ENCODE measurements at places on chromosomes 16 and 17. TPM values are rescaled to one million over a fixed set of nuclear protein-coding genes. Genes with fewer than 3 reads are reported as not detected.

DNA sequence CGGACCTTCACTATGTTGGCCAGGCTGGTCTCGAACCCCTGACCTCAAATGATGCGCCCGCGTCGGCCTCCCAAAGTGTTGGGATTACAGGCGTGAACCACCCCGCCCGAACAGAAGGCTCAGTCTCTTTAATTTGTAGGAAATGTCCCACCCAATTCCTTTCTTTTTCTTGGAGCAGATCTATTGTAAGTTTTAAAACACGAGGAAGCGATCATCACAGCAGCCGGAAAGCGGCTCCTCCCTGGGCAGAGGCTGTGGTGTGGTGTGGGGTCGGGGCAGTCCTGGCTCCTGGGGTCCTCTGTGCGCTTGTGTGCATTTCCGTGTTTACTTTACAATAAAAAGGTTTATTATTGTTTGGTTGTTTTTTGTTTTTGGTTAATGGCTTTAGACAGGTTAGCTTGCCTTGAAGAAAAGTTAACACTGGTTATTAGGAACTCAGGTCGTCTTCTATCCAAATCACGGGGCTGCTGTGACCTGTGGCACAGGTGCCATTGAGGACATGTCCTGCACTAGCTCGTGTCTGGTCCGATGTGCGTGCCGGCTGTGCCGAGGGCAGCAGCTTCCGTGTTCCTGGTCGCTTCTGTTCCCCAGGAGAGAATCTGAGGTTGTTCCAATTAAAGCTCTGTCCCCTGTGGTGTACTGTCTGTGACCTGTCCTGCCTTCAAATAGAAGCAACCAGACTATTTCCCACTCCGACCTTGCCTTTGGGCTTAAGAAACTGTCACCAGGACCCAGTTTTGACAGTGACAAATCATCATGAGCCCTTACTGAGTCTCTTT lies 83.1 kb downstream of the SEC14L1 start:
- no peak for DNase-seq

- DNase-seq = peak; percentile 49
Measured at GRCh38 chr16:66717112-66717675, 20.7 kb upstream of the CMTM4 start.

- no peak for DNase-seq
Measured at GRCh38 chr17:66941249-66941648, 23.3 kb upstream of the CACNG4 start.

- DNase-seq = peak; percentile 12
Measured at GRCh38 chr16:10182222-10183053, at the start of gene GRIN2A. Gene GRIN2A (minus strand): TSS chr16:10182428. CDS start chr16:10180411, 2,017 bp downstream.

DNA sequence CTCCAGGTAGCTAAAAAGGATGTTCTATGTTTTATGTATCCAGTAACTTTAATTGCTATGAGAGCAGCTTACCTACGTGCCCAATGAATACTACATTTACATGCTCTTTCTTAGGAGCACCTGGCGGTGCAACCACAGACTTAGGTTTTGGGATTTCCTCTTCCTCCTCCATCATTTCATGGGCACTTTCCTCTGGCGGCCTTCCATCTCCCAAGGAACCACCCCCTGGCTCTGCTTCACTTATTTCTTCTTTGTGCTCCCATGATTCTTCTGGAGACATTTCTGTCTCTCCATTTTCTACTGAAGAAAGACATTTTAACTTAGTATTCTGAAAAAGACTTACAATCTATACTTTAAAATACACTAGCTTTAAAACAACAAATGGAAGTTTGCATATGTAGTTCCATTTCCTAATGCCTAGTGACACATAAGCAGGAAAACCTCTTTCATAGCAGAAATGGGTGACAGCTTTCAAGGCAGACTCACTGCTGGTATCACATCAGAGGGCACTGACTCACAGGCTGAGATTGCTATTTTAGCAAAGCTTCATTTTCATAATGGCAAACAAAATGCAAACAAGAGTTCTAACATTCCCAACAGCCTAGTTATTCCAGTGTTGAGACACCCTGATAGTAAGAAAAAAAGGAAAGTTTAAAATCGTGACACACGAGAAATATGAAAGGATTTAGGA lies 19.1 kb downstream of the GSPT1 start:
- peak; percentile 27 for DNase-seq

DNA sequence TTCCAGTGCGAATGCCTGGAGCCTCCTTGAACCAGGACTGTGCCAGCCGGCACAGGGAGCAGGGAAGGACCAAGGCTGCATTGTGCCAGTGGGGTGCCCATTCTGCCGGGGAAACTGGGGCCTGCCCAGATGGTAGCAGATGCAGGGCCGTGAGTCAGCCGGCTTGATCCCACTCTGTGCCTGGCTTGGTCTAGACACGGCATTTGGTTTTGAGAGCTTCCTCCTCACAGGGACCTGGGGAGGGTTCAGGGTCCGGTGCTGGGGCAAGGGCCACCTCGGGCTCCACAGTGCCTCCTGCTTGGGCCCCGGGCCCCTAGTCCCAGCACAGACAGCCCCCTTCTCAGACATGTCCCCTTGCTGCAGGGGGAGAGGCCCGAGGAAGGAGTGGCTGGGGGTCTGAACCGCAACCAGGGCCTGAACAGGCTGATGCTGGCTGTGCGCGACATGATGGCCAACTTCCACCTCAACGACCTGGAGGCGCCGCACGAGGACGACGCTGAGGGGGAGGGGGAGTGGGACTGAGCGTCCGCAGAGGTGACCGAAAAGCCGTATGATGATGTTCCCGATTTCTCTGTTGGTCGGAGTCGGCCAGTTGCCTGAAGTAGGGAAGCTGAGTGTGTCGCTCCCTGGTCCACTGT lies 7.8 kb upstream of the MC1R start:
- DNase-seq = no peak

- no peak for DNase-seq
Measured at GRCh38 chr17:33739714-33740113, 446.6 kb upstream of the ASIC2 start.

DNA sequence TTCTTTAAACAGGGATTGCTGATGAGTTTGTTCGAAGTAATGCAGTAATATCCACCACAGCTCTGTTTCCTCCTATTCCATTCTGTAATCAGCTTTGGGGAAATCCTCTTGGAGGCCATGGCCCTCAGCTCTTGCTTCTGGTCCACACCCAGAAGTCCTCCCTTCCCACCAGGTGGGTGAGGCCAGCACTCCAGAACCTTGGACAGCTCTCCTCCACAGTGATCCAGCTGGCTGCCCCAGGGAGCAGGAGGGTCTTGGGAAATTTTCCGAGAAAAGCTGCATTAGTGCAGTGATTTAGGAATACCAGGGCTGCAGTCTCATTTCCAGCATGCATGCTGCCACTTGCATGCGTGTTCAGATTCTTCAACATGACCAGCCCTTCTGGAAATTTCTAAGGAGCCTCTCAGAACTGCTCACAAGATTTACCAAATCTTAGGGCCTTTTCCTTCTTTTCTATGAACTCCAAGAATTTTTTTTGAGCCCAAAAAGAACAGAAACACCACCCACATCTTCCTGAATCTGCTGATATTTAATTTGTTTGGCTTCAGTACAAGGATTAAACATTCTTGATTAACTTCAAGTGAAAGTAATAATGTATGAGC lies 4.2 kb downstream of the SMPD3 start:
- peak; percentile 34 for DNase-seq

GRCh38 chr17:7932483-7932891 lies 481 bp downstream of the CNTROB start:
- DNase-seq = peak; percentile 44

- DNase-seq = no peak
Measured at GRCh38 chr17:28959471-28959871, 8.2 kb upstream of the PHF12 start.

GRCh38 chr16:67215706-67216105 lies 11.2 kb upstream of the TMEM208 start:
- DNase-seq = no peak

Gene CACNG4
- not detected for total RNA-seq

Gene SRL
- not detected for total RNA-seq

Gene C16orf89
- not detected for total RNA-seq

Gene ANKRD40CL
- not detected for total RNA-seq

Gene KCNJ12
- total RNA-seq = not detected

Gene ACSM2A
- total RNA-seq = 0.11 TPM
